Karpas-422 (cell line): ENCODE measurements at places on chromosomes 7 and 10. TPM values are rescaled to one million over a fixed set of nuclear protein-coding genes. Genes with fewer than 3 reads are reported as not detected.

DNA sequence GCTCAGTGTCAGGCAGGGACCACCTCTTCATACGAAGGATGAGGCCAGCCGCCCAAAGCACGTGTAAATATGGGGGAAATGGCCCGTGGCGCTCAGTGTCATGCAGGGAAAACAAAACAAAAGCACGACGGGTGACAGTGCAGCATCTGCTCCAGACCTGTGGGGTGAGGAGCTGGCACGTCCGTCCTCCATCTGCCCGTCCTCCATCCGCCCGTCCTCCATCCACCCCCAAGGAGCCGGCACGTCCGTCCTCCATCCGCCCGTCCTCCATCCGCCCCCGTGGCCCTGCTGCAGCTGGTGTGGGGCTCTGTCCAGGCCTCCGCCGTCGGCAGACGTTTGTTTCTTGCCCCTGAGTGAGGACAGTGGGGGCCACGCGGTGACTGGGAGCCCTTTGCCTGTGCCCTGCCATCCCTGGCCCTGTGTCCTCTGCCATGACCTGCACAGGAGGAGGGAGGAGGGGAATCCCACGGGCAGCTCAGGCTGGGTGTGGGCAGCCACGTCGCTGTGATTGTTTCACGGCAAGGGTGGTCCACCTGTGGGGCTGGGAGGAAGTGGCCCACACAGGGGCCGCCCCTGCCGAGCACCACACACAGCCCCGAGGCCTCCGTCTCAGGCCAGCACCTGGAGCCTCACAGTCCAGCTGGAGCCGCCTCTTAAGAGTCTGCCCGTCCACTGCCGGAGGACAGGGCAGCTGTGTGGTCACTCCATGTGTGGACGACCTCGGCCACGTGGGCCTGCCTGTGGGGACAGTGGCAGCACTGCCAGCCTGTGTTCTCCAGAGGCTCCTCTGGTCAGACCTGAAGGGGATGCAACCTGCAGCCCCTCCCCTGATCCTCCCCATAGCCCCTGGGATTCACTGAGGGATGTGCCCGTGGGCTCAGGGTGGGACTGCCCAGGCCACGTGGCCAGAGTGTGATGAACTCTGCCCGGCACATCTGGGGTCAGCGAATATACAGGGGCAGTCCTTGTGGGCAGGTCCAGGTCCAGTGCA lies 38.2 kb upstream of the DPYSL4 start:
- no peak for DNase-seq

DNA sequence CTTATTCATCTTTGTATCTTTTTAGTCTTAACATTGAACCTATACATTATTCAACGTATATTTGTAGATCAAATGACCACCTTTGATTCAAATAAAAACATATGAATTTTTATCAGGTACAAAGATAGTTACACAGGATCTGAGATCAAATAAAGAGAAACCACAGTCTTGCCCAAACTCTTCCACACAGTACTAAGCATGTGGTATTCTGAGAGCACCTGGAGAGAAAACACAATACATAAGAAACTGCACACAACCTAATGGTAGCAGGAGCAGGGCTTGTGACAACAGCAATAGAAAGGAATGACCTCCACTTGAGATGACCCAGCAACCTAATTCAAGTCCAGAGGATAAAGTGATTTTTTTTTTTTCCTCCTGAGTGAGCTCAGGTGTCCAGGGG lies 6.5 kb upstream of the WASL start:
- DNase-seq, result no peak

DNA sequence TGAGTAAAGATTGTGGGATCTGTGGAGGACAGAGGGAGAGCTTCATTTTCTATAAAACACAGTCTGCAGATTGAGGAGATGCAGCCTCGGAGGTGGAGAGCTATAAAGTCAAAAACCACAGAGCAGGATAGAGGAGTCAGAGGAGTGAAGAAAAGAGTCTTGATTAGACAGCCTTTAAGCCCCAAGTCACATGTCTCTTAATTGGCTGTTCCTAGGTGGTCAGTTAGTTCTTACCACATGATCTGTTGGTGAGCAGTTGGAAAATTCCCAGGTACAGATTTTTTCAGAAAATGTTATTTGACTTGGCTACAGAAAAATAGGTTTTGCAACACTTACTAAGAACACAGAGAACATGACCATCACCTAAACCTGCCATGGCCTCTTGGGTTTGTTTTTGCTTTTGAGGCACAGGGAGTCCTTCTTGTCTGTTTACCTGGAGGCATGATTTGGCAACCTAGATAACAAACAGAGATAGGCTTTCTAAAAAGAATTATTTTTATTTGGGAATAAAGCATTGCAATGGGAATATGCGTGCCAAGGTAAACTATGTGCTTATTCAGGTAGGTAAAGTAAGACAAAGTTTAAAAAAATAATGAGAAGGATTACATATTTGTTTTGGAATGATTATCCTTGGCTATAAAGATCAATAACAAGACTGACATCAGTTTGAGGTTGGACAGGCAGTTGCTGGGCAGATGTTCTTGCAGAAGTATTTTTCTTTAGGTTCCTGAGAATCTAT lies 604 bp upstream of the CYP3A43 start:
- no peak for DNase-seq

- no peak for DNase-seq
Measured at GRCh38 chr7:64266341-64266919, 38.2 kb downstream of the ZNF679 start.

DNA sequence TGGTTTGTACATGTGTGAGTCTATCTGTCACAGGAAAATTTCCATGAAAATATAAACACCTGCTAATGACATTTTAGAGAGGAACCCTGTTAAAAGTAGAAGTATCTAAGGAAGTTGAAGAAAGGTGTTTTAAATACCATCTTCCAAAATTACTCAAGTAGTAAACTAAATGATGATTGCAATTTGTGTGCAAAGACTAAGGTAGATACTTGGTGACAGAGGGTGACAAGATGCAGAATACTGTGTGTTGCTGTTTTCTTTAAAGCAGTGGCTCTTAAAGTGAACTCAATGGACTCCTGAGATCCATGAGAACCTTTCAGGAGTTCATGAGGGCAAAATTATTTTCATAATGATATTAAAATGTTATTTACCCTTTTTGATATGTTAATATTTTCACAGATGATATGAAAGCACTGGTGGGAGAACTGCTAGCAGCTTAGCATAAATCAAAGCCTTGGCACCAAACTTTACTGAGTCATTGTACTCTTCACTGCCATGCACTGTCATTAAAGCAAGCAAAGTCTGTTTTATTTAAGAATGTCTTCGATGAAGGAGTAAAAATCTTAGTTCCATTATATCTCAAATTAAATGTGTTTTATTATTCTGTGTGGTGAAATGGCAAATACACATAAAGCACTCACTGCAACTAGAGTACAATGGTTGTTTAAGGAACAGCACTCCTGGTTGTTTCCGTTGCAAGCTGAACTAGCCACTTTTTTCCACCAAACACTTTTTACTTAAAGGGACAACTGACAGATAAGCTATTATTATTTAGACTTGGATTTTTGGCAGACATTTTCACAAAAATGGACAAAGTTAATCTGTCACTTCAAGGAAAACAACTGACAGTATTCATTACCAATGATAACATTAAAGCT lies 133.7 kb downstream of the LRRN3 start:
- DNase-seq, result no peak

DNA sequence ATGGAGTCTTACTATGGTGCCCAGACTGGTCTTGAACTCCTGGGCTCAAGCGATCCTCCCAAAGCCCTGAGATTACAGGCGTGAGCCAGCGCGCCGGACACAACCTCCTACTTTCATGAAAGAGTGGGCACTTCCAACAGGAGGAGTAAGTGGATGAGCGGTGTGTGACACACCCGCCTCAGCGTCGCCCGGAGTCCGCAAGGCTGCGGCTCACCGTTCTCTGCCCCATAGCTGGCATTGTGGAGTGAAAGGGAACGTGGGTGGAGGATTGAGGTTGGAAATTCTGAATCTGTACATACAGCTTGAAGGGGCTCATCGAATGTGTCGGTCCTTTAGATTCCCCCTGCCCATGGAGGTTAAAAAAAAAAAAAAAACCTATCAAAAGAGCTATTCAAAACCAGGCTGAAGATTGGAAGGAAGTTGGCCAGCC lies 524 bp upstream of the PRXL2A start:
- no peak for DNase-seq

GRCh38 chr7:377080-378040 lies 87.4 kb downstream of the FOXL3 start:
- DNase-seq, result no peak

GRCh38 chr7:148031811-148032210 lies 558.8 kb upstream of the C7orf33 start:
- no peak for DNase-seq

DNA sequence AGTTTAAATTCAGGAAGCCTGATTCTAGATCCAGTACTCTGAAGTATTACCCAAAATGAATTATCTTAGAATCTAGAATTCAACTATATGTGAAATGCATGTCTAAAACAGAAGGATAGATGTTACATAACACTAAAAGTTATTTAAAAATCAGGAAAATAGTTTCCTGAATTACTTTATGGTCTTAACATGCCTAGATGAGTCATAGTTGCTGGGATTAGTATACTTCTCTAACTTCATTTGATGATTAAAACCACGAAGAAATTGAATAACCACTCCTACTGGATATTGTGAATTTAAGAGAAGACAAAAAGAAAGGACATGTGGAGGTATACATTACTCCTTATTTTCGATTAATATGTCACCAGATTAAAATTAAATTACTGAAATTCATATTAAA lies 65.5 kb downstream of the ATAD1 start:
- no peak for DNase-seq

DNA sequence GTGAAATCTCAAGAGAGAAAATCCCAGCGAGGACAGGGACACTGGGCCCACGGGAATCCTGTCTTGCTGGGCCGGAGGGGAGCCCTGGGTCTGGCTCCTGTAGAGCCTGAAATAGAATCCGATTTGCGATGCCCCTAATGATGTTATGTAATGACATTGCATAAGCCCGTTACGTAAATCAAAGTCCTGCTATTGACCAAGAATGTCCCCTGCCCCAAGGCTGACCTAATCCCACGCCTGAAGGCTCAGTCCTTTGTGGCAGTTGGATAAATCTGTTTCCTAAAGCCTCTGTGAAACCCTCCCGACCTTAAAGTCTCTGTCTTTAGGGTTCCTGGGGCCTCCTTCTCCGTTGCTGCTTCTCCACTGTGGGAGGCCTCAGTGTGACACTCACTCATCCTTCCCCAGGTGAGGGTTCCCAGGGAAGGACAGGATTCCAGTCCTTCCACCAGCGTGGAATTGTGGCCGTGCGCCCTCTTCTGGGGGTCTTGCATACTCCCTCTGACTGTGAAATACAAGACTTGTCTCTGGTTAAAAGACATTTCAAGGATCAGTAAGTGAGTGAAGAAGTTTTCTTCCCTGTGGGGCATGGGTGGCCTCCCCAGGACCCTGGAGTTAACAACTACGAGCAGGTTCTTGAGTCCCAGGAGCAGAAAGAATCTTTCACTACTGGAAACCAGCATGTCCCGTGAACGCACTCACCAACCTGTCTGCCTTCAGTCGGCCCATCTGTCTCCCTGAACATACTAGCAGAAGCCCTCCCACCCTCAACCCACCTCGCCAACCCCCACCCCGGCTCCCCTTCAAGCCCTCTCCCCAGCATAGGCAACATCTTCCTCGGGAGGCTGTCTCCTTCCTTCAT lies 19.8 kb downstream of the ZNF467 start:
- DNase-seq, result no peak

GRCh38 chr7:46613551-46613950 lies 692.5 kb upstream of the IGFBP3 start:
- DNase-seq, result no peak

DNA sequence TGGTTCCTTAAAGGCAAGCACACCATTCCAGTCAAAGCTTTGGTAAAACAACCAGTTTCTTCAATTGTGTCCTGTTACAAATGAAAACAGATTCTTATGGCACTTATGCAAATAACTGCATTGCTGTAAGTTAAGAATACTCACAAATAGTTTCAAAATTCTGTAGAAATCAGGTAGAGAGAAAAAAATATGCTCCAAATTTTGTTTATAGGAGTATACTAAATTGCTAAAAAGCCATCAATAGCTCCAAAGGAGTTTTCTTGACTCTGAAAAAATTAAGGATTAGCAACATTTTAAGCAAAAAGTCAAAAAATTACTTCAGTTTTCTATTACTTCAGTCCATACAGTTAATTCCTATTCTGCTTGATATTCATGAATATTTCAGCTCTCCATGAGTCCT lies 51.3 kb upstream of the KAT6B start:
- no peak for DNase-seq

DNA sequence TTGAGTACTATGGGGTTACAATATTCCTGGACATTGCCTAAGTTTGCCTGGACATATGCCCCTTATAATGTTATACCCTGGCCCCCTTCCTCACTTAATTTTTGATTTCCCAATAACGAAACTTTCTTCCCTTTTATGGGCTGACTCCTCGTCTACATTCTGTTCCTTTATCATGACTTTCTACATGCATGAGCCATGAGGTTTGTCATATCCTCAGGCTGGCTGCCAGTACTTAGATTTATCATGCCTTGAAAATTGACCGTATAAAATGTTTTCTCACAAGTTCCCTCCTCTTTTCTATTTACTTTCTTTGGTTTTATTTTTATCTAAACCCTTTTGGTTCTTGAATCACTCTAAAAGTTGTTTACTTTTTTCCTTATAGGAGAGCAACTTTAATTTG lies 4.7 kb downstream of the DNAH11 start:
- no peak for DNase-seq

The PRLHR gene
- not detected in 2 replicates for total RNA-seq

The FAM237B gene
- total RNA-seq, result not detected in 2 replicates

The PAPOLB gene
- not detected in 2 replicates for total RNA-seq

The ADAMTS14 gene
- not detected in 2 replicates for total RNA-seq

The GJC3 gene
- total RNA-seq, result 0.47 TPM in 1 of 2 replicates, not detected in the other

The CADPS2 gene
- not detected in 2 replicates for total RNA-seq
